ENCODE measurements at places on chromosomes 6 and 20.

- no peak for DNase-seq
These were observed 700.9 kb upstream of the SLC35B3 start for GRCh38 chr6:9136141-9136822.

- DNase-seq, result no peak
These were observed 192.1 kb downstream of the ARID1B start for GRCh38 chr6:156969233-156969632.

- DNase-seq, result no peak
These were observed 16.6 kb upstream of the KIAA0408 start for GRCh38 chr6:127475823-127476176.

GRCh38 chr20:52993076-52993475 lies 20.9 kb downstream of the TSHZ2 start:
- DNase-seq, result no peak

DNA sequence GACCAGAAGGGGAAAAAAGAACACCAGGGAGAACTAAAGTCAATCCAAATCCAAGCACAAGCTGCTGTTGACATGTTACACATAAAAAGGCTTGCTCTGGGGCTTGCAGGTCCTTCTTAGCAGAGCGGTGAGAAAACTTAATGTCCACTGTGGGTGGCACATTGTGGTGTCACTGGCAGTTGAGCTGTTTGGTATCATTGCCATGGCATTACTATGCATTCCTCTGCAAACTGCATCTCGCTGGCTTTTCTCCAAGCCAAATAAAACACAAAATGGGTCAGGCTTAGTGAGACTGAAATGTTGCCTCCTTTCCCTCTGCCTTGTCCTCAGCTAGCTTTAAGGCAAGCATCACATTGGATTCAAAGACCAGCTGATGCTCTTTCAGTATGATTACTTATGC lies 40.9 kb downstream of the LY86 start:
- no peak for DNase-seq

- DNase-seq, result peak; percentile 44
These were observed 79.5 kb upstream of the MYL9 start for GRCh38 chr20:36461600-36462439.

- DNase-seq, result peak; percentile 21
These were observed 1.9 kb downstream of the RRBP1 start for GRCh38 chr20:17679941-17680835.

DNA sequence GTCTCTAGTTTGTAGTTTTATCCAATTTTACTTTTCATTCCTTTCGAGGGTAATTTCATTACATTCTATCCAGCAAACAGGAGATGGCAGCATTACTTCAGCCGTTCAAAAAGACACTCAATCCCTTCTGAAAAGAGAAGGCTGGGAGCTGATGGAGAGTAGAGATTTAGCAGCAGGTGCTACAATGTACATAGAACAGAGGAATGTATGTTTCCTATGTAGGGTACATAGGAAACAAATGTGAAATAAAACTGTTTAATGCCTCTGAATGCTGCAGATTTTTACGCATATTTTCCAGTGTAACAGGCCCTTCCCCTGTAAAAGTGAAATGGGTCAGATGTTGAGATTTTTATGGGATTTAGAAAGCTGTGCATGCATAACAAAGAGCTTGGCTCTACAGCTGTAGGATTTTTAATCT lies 16.0 kb downstream of the RPS12 start:
- no peak for DNase-seq

DNA sequence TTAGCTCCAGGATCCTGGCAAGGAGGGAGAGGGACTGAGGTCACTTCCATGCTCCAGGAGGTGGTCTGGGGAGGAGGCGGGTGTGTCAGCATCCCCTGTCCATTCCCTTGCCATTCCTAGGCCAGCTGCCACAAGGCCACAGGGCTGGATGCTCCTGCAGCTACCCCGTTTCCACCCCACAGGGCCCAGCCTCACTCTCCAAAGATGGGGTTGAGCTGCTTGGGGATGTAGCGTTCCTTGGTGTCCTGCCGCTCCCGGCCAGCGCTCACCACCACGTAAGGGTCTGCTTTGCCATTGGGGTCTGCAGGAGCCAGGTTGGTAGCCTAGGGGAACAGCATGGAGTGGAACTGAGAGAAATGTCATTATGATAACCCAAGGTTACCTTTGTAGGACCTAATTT lies 23.0 kb downstream of the ERGIC3 start:
- DNase-seq, result no peak

DNA sequence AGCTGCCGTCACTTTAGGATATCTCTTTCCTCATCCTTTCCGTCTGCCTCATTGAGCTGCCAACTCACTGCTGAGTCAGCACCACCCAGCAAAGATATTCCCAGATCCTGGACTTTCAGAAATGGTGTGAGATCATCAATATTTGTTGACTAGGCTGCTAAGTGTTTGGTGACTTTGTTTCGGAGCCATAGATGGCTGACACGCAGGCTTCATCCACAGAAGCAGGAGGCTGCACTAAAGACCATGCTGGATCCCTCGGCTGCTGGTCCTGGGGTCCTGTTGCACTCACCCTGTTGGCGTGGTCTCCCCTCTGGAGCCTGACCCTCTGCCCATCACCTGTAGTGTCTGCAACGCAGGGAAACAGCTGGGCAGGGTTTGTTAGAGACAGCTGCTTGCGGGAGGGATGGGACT lies 96.5 kb downstream of the ERMARD start:
- DNase-seq, result no peak

- peak; percentile 31 for DNase-seq
These were observed 39.8 kb upstream of the SLCO4A1 start for GRCh38 chr20:62602550-62602949.

GRCh38 chr6:62323818-62324431 lies 37.9 kb upstream of the KHDRBS2 start:
- DNase-seq, result no peak

DNA sequence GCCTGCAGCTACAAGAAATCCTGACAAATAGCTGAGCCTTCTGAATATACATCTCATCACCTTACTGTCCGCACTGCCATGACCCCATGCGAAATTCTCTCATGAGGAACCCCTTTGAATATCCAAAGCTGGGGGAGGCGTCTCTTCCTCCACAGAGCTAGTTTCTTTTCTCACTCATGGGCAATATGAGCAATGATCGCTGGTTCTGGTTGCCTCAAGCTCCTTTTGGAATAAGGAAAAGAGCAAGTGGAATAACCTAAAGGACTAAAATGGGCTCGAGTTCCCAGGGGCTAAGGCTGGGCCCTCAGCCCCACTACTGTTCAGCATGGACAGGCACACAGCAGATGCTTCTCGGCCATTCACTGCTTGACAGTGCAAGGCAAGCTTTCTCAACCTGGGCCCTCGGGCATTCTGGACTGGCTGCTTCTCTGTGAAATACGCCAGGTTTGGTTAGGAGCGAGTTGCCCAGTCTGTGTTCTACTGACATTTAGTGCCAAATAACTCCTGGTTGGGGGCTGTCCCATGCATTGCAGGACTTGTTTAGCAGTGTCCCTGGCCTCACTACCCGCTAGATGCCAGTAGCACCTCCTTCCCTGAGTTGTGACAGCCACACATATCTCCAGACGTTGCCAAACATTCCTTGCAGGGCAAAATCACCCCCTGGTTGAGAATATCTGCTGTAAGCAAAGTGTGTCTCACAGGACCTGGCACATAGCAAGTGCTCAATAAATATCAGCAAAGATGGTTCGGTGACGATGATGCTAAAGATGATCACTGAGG lies 156.8 kb downstream of the CEBPB start:
- no peak for DNase-seq

GRCh38 chr20:10432079-10432478 lies 1.9 kb downstream of the MKKS start:
- DNase-seq, result no peak

DNA sequence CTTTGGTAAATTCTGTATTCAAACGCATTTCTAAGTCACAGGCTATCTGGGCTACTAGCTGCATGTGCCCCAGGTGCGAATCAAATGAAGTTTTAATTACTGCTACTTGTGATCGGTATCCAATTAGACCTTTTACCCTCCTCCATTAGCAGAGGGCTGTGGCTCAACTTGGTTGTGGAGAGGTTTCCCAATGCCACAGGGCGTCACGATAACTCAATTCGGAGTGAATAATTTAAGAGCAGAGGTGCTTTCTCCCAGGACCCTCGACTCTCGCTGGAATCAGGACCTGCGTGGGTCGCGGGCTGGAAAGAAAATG lies 640 bp downstream of the SAYSD1 start:
- no peak for DNase-seq

GRCh38 chr6:119726086-119726485 lies 376.5 kb upstream of the MAN1A1 start:
- no peak for DNase-seq

GRCh38 chr6:42140756-42141602 lies 1.4 kb downstream of the C6orf132 start:
- DNase-seq, result no peak

- DNase-seq, result peak; percentile 77
These were observed 10.0 kb downstream of the SLCO4A1 start for GRCh38 chr20:62652041-62652893.
